ENCODE measurements at places on chromosomes 3 and 15.

GRCh38 chr3:181328346-181328745 is 338.8 kb upstream of the DNAJC19 start:
- DNase-seq: no peak

DNA sequence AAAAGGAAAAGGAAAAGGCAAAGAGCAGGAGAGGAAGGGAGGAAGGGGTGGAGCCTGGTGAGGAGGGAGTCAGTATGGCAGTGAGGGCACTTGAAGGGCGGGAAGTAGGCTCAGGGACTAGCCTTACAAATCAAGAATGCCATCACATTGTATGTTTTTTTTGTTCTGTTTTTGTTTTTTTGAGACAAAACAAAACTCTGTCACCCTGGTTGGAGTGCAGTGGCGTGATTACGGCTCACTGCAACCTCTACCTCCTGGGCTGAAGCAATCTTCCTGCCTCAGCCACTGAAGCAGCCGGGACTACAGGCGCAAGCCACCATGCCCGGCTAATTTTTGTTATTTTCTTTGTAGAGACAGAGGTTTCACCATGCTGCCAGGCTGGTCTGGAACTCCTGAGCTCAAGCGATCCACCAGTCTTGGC is 10.5 kb upstream of the PIK3CB start:
- no peak for DNase-seq

DNA sequence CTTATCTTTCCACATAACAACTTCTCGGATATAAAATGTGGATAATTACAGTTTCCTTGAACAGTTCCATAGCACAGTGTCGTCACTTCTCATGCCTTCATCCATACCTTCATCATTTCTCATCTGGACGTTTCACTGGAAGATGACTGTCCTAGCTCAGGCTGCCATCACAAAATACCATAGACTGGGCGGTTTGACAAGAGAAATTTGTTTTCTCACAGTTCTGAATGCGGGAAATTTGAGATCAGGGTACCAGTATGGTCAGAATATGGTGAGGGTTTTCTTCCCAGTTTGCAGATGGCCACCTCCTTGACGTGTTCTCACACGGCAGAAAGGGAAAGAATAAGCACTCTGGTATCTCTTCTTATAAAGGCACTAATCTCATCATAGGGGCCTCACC is 42.8 kb downstream of the TMEM108 start:
- no peak for DNase-seq

DNA sequence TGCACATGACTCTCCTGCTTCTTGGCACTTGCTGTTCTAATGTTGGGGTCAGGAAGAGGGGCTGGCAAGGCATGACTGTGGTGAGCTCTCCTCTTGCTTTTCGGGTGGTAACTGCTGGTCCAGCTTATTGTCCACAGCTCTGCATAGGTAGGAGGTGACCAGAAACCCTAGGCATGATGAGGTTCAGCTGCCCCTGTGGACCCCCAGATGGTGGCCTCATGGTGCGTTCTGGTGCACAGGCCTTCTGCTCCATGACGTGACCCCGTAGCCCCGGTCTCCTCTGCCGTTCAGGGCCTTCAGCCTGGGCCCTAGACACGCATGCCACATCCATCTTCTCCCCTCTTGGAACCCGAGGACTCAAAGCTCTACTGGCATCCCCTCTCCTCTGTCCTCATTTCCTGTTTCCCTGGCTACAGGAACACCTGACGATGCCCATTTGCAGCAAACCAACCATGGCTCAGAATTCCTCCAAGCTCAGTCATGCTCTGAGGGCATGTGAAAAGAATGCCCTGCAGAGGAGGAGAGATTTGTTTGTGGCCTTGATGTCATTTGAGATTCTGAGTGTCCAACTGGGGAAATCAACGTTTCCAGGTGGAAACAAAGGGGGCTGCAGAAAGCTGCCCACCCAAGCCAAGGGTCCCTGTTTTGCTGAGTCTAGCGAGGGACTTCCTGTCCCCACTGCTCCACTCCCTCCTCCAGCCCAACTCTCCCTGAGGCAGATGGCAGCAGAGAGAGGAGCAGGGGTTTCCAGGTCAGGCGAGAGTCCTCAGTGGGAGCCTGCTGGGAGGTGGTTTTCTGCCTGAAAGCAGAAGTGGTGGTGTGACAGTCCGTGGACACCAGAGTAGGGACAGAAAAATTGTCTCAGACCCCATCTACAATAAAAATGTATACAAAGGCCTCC is 198.7 kb upstream of the LYSMD4 start:
- DNase-seq: no peak

GRCh38 chr3:178777718-178778411 is 241.6 kb downstream of the KCNMB2 start:
- DNase-seq: no peak

GRCh38 chr3:196287090-196287439 is 461 bp downstream of the PCYT1A start:
- DNase-seq: no peak

DNA sequence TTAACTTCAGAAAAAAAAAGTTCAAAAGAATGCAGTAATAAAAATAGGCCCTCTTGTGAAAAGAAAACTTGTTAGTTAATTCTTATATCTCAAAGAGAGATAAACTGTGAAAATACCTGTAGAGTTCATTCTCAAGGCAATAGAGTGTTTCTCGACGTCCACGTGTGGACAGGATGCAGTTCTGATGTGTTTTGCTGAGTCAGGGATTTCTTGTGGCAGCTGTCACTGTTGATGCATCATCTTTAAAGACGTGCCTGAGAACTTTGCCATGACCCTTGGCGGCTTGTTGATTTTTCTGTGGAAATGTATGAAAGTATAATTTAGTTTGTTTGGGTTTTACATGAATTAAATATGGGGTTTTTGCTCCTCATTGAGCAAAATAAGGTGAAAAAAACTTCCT is 702.2 kb downstream of the NLGN1 start:
- no peak for DNase-seq

- DNase-seq: no peak
These were observed 35.1 kb downstream of the RAF1 start for GRCh38 chr3:12628813-12629212.

- DNase-seq: no peak
These were observed 59.9 kb downstream of the GALK2 start for GRCh38 chr15:49229922-49230321.

DNA sequence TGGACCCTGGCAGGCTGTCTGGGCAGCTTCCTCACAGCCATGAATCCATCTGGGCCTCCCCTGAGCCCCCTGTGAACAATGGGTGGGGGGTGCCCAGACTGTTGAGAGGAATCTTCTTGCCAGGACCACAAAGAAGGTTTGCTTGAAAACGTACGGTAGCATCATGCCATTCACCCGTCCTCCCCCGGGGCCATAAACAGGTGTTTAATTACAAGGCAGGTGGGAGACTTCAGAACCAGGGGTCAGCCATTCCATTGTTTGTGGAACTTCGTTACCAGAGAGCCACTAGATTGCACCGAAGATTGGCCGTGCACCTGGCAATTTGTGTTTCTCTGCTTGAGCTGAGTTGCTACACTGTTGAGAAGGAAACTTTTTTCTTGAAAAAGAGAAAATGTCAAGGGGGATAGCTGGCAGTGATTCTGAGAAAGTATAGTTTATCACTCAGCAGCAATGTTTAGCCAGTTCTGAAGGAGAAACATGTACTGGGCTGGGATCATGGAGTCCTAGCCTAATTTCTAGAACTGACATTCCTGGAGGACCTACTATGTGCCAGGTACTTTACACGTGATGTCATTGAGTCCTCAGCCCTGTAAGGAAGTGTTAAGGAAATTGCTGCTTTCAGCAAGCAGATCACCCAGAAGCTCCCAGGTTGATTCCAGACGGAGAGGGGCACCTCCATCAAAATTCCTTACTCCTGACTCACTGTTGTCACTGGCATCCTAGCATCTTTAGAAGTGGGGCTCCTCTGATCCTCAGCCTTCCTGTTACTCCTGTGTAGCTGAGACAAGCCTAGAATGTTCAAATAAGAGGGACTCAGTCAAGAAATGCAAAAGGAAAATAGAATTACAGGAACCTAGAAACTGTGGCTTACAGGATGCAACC is 103.8 kb upstream of the UBE2E1 start:
- no peak for DNase-seq

DNA sequence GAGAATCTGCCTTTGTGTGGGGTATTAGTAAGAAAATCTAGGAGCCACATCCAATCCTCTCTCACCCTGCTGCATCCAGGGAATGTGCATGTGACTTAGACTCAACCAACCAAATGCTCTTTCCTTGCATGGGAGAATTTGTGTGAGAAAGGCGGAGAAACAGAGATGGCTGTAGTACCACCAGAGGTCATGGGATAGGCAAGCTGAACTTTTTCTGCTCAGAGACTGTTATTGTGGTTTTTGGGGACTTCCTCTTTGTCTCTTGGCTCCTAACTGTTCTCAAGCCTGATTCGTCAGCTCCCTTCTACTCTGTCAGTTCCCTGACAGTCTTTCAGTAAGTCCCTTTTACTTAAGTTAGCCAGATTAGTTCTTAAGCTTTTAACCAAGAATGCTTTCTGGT is 2.6 kb upstream of the ZSCAN2 start:
- no peak for DNase-seq

DNA sequence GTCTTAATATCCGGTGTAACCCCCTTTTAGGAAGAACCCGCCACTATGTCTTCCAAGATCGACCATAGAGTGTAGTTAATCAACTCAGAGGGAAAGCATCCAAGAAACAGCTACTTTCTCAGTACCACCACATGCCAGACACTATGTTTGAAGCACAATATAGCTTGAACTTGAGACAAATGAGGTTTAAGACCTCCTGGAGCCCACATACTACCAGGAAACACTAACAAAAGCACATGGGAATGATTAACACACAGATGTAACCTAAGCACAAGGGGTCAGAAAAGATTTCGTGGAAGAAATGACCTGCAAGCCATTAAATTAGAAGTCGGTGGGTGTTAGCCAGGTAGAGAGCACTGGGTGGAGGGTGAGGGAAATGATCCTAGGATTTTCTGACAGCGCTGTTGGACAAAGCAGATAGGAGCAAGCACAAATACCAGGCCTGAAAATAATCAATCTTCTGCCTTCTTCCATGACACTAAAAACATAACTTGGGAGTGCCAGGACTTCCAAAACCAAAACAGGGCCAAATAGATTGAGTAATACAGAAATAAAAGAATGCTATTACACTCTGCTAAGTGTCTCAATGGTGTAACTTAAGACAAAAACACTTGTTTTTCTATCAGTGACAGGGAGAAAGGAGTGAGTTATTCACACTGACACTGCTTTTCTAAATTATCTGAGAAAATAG is 213.7 kb downstream of the FOXP1 start:
- DNase-seq: no peak

DNA sequence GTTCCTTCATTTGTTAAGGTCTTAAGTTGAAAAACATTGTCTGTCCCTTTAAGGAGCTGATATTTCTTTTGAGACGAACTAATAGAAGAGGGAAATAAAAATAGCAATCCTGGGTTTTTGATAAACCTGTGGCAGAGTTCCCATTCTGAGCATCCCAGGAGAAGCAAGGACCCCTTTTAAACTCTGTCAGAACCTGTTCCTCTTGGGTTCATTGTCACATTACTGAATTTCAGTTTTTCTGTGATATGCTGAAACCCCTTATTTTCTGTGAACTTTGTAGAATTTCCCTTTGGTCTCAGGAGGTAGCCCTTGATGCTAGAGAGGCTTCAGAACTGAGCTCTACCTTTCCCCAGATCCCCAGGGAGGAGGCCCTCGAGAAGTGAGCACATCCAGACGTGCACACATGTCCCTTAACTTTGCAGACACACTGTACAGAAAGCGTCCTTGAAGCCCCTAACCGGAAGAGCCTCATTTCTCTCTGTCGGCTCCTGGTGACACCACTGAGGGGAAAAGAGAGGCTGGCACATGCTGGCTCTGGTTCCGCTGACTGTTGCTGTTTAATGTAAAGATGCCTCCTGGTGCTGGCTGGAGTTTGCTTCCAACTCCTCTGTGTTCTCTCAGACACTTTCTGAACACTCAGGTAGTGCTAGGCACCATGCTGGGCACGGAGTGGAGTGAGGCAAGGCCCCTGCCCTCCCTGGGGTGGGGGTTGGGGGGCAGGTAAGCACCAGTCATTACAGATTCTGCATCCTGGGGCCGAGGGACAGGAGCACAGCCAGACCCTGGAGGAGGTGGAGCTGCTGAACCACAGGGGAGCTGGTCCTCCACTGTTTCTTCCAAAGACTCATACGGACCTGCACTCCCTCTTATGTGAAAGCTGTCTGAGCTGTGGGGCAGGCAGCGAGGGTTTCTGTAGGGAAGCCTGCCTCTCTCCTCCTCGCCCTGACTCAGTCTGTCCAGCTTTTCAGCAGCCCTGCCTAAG is 77.5 kb downstream of the CHDH start:
- no peak for DNase-seq

GRCh38 chr3:111684640-111685039 is 89.5 kb upstream of the ZBED2 start:
- DNase-seq: no peak

DNA sequence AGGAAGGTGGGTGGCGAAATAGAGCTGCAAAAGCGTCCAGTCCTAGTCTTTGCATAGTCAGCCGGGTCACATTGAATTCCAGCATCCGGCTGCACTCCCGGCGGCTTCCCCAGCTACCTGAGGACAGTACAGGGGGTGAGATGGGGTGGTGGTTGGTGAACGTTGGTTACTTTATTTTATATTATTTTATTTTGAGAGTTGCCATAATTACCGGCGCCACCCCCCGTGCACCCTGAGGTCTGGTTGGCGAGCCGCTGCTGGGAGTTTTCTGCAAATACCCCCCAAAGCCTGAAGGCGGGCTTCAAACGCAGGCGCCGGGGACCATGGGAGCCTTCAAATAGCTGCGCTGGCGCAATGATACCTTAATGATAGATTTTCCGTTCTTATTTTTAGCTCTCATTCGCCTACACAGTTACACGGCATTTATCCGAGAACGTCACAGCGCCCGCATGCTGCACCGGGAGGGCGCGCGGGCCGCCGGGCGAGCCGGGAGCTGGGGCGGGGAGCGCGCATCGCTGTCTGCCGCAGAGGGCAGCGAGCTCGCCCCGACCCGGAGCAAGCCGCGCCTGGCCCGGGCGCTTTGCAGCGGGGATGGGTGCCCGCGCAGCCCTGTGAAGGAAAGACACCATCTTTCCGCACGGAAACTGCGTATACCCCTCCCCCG is 756 bp upstream of the RASGRF1 start:
- no peak for DNase-seq

GRCh38 chr3:108177536-108177935 is 44.7 kb downstream of the IFT57 start:
- DNase-seq: no peak

DNA sequence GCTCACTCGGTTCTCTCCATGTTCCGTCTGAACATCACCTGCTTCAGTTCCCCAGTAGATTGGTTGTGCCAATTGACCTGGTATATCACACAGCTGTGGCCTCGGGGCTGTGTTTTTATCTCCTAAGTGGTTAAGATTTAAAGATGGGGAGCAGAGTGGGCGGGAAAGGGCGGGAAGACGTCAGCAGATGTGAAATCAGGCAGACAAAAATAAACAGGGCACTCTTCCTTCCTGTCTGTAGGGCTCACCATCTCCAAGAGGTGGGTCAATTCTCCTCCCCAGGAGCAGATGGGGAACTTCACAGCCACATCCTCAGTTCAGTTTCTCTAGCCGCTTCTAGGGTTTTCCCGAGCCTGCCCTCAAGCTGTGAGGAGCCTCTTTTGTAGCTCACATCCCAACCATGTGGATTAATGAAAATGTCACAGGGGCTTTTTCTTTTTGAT is 26.8 kb upstream of the LIMD1 start:
- DNase-seq: no peak

GRCh38 chr3:32885283-32885901 is 66.1 kb upstream of the CCR4 start:
- no peak for DNase-seq

- DNase-seq: no peak
These were observed 222.0 kb downstream of the MCTP2 start for GRCh38 chr15:94453227-94453988.

GRCh38 chr3:17579289-17580031 is 163.0 kb downstream of the TBC1D5 start:
- no peak for DNase-seq

- no peak for DNase-seq
These were observed 18.6 kb downstream of the PLD1 start for GRCh38 chr3:171791692-171792076.
